ENCODE measurements at places on chromosomes 3 and 15.

DNA sequence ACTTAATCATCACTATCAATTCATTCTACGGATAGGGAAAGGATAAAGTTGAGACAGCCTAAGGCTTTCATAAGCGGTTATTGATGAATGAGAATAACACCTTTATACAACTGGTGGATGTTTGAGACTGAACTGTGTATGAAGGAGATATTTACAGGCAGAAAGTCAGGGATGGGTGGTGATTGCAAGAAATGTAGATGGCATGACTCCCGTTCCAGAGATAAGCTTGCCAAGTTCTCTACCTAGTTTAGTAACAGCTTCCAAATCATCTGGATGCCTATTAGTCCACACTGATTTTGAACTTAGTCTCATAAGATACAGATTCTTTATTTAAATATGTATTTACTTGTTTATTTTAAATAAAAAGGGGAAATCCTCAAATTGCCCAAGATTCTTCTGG lies 358.8 kb downstream of the GAP43 start:
- no peak for DNase-seq

GRCh38 chr15:73564255-73564654 lies 68.9 kb downstream of the NPTN start:
- DNase-seq: no peak

GRCh38 chr15:93820566-93820965 lies 410.8 kb upstream of the MCTP2 start:
- DNase-seq: no peak

DNA sequence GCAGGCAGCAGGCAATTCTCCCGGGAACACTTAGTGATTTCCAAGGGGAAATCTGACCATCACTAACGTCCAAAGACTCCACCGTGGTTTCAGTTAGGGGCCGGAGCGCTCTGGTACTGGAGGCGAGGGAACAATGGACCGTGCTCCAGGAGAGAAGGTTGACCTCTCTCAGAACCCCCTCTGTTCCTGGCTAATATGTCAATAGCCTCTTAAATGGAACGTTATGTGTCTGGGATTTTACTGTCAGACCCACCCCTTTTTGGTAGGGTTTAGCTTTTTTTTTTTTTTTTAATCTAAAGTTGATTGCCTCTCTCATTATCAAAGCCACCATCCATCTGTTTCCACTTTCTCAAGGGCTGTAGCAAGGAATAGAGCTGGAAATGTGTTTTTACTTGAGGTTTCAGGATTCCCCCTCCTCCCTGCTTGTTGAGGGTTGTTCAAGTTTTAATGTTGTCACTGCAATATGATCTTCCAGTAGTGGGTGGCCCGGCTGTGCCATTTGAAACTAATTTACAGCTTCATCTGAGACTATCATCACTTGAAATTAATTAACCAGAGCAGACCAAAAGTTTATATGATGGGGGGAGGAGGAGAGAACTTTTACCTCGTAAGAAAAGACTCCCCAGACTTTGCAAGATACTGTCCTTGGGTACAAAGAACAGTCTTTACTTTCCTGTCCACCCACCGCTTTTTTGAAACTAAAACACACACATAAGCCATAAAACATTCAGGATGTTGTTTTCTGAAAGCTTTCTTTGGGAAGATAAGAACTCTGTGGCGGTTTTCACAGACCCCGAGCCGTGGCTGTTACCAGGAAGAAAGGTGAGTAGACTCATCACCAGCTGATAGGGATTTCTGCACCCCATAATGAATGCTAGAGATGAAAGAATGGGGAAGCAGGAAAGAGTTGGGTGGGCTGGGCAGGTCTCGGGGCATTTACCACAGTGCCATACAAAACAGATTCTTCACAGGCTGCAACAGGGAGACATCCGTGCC lies 187.8 kb downstream of the UACA start:
- DNase-seq: no peak

DNA sequence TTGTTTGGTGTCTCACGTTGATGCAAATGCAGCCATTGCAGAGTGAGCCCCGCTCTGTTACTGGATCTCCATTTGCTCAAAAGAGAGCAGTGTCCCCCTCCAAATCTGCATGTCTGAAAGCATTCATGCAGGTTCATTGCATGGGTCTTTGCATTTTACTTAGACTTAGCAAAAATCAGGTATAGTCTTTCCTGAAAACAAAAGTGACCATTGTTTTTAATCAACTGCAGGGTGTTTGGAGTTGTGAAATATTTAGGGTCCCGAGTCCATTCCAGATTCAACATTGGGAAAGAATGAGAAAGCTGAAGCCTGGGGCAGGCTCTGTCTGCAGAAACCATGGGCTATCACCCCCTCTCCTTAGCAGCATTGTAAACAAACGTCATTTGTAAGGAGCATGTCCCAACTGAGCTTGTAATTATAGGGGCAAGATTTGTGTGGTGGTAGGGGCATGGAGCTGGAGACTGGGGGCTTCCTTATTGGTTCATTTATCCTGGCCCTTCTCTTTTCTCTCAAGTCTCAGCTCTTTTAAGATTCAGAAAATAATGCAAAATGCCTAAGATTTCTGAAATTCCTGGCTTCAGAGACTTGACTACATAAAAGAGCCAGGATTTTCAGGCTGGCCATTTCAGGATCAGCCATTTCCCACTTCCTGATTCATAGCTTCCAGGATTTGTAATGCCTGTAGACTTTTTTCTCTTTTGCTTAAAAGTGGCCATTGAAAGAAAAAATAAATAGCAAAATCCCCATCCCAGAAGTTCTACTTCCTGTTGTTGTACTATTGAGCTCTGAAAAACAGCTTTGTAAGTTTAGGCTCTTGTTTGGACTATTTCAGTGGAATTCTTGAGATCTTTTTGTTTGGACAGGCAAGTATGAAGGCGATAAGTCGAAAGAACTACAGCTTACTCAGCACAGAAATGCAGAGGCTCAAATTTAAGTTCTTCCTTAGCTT lies 23.0 kb downstream of the IGF1R start:
- DNase-seq: no peak

DNA sequence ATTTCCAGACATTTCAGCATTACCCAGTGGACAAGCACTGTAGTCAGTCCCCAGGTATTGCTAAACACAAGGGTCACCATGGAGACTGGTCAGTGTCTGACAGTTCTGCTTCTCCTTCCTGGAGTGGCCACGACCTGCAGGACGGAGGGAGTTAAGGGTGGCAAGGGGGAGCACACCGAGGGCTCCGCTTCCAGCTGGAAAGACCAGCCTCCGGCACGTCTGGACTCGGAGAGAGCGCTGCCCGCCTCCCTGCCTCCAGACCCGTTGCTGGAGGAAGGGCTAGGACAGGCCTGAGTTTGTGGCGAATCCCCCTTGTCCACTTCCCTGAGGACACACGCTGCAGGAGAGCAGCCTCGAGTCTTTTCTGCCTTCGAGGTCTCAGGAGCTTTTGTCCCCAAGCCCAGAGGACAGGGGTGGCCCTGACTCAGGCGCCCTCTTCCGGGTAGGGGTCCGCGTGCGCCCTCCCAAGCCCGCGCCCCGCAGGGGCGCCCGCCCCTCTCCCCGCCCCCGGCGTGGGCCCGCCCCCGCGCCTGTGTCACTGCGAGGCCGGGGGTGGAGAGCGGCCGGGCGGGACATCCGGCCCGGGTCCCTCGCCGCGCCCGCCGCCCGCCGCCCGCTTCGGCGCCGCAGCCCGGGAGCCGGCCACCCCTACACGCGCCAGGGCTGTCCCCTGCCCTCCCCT lies at the start of gene CHST14:
Gene CHST14, plus strand, starts transcription at position 562 of the 682 bp plus-strand sequence. CDS start 230 bp downstream, outside the sequence.
- no peak for DNase-seq

DNA sequence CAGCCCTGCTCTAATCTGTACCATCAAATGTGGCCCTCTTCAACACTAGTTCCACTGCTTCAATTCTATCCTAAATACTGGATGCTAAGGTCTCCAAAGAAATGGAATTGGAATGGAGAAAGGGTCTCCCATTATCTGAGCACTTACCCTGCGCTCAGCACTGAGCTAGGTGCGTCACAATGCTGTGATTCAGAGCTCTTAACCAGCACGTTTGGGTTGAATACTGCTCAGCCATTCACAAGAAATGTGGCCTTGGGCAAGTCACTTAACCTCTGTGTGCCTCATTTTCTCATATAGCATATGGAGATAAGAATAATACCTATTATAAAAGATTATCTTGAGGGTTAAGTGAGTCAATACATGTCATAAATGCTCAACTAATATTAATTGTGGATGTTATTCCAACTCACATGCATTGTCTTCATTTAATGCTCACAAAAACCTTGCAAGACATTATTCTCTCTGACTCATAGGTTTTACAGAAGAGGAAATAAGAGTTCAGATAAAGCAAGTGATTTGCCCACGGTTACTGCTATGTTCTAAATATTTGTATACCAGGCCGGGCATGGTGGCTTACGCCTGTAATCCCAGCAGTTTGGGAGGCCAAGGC lies 27.4 kb upstream of the SRGAP3 start:
- no peak for DNase-seq

DNA sequence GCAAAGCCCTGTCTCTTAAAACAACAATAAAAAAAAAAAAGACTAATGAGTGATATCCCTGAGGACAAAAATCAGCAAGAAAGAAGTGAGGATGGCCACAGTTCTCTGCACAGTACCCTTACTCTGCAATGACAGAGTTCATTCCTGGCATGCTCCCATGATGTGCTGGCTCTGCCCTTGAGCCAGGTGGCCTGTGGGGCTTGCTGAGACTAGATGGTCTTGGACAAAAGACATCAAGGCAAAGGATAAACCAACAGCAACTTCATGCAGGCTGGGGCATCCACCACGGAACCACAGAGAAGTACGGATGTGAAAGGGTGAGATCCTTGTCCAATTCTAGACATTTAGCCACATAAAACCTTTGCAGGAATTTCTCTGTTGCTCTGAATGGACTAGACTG lies 12.7 kb downstream of the MGLL start:
- no peak for DNase-seq

- no peak for DNase-seq
Measured at GRCh38 chr3:152524198-152525140, 255.7 kb downstream of the MBNL1 start.

GRCh38 chr15:43930556-43930955 lies 103.8 kb downstream of the WDR76 start:
- DNase-seq: no peak

- no peak for DNase-seq
Measured at GRCh38 chr3:55966566-55966965, 479.5 kb upstream of the WNT5A start.

DNA sequence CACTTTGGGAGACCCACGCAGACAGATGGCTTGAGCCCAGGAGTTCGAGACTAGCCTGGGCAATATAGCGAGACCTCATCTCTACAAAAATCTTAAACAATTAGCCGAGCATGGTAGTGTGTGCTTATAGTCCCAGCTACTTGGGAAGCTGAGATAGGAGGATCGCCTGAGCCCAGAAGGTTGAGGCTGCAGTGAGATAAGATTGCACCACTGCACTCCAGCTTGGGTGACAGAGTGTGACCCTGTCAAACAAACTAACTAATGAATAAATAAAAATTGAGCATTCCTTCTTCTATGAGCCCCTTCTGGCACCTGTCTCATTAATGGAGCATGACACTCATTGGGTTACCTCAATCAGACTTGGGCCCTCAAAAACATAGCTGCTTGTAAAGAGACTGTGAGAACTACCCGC lies 7.5 kb downstream of the ZDHHC3 start:
- DNase-seq: no peak

GRCh38 chr3:32797776-32798175 lies 20.0 kb upstream of the TRIM71 start:
- no peak for DNase-seq

- DNase-seq: no peak
Measured at GRCh38 chr3:60674870-60675269, 576.4 kb downstream of the FHIT start.

DNA sequence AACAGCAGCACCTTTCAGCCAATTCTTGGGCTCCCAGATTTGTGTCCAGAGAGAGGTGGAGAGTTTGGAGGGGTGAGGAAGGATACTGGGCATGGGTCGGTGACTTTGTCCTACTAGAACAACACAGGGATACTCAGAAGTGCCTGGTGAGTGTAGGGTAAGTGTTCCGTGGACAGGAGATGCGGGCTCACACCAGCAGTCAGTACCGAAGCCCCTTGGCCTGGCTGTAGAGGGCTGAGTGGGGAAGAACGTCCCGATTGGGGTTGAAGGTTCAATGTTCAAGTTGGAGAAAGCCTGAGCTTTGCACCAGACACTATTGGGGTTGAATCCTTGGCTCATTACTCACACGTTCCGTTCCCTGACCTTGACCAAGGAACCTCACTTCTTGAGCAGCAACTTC lies 40.8 kb upstream of the SLC6A11 start:
- no peak for DNase-seq

- DNase-seq: no peak
Measured at GRCh38 chr3:109995377-109995776, 658.0 kb upstream of the DPPA4 start.

DNA sequence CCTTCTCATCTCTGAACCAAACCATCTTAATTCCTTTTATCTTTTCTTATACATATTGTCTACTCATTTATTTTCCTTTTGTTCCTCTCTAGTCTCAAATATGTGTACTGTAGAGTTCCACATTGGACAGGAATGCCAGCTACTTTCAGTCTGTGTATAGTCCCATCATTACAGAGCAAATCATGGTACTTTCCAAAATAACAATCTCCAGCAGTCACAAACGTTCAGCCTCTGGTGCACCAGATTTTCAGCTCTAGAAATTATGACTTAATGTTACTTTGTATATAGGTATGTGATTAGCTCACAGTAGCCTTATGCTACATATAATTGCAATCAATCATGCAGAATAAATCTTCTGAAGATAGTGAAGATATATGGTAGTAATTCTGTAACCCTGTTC lies 32.5 kb upstream of the TM4SF4 start:
- no peak for DNase-seq

- no peak for DNase-seq
Measured at GRCh38 chr3:142943349-142943748, 20.1 kb downstream of the PAQR9 start.

All from bone marrow (tissue), 2 donors.